ENCODE measurements at places on chromosomes 5 and 9. TPM values are rescaled to one million over a fixed set of nuclear protein-coding genes. Genes with fewer than 3 reads are reported as not detected.

Gene ANKRD31
- 0.27 TPM for total RNA-seq

Gene PFN3
- not detected for total RNA-seq

Gene PCDHA1
- total RNA-seq: not detected

- peak overlapping the region; percentile 64 for H3K27ac ChIP-seq
- no peak for DNase-seq
- H3K4me1 ChIP-seq: peaks cover 16% of the 10 kb centered on the region
- H3K27me3 ChIP-seq: peaks cover 76% of the 10 kb centered on the region
- H3K36me3 ChIP-seq: no peaks in the 10 kb centered on the region
- H3K4me3 ChIP-seq: peak overlapping the region; percentile 8
Observed at GRCh38 chr5:93594591-93595419, 11.8 kb downstream of the NR2F1 start.

GRCh38 chr5:83364312-83365299 lies 106.9 kb upstream of the VCAN start:
- no peaks in the 10 kb centered on the region for H3K27me3 ChIP-seq
- H3K4me1 ChIP-seq: peaks cover 5% of the 10 kb centered on the region
- DNase-seq: no peak
- H3K4me3 ChIP-seq: no peak overlapping the region

DNA sequence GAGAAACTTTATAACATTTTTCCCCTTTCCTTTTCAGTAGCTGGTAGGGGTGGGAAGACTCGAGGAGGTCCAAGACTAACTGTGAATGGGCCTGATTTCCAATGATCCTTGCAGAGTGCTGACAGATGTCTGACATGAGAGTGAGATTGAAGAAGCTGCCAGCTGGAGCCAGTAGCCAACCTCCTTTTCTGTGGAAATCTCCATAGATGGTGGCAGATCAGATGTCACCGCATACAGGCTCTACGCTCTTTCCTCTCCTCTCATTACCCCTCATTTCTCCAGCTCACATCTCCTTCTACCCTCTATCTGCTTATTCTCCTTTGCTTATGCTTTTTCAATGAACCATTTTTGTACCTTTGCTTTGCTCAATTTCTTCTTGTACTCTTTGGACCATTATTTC lies 395.2 kb upstream of the TNC start:
- no peak overlapping the region for H3K27ac ChIP-seq
- DNase-seq: no peak
- H3K4me1 ChIP-seq: no peaks in the 10 kb centered on the region
- H3K27me3 ChIP-seq: no peaks in the 10 kb centered on the region

DNA sequence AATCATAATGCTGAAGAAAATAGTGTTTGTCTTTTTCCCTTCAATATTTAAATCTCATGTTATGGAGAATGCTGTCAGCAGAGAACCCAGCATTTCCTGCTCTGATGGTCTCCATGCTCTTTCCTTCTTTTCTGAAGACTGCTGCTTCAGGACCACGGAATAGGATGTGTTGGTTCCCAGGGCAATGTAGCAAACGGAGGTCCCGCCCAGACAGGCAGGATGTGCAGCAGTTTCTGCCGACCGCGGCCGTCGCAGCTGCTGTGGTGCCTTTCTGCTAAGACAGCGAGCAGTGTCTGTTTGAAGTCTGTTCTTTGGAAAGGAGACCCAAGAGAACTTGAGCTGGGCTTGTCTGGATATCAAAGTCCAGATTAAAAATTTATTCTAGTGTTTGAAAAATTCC lies 654.3 kb downstream of the CCDC171 start:
- no peak overlapping the region for H3K27ac ChIP-seq
- H3K4me1 ChIP-seq: no peaks in the 10 kb centered on the region
- DNase-seq: no peak
- H3K36me3 ChIP-seq: no peaks in the 10 kb centered on the region
- H3K27me3 ChIP-seq: no peaks in the 10 kb centered on the region

Measured in lower lobe of right lung (tissue), 2 donors.